ENCODE measurements at places on chromosomes 6 and 20. TPM values are rescaled to one million over a fixed set of nuclear protein-coding genes. Genes with fewer than 3 reads are reported as not detected.

GRCh38 chr6:107646176-107646575 is 156.3 kb downstream of the SOBP start:
- no peak for DNase-seq

- no peak for DNase-seq
Measured at GRCh38 chr6:129491436-129491835, 218.5 kb downstream of the ARHGAP18 start.

- no peak for DNase-seq
Measured at GRCh38 chr6:32819729-32820128, 2.9 kb upstream of the HLA-DOB start.

- DNase-seq, result no peak
Measured at GRCh38 chr20:49966861-49967260, 15.9 kb upstream of the SNAI1 start.

DNA sequence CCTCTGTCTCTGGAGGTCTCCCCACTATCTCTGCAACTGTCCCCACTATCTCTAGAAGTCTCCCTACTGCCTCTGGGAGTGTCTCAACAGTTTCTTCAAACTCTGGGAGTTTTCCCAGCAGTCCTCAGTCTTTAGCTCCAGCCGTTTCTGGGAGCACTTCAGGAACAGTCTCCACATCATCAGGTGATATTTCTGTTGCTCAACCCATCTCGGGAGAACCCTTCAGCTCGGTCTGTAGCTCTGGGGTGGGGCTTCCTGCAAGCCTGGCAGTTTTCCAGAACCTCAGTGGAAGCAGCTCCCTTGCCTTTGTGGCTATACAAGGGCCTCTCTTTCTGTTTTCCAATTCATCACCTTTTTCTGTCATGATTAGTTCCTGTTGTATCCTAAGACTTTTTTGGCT is 3.0 kb upstream of the SFTA2 start:
- DNase-seq, result no peak

- DNase-seq, result no peak
Measured at GRCh38 chr20:8118039-8118438, 14.0 kb upstream of the PLCB1 start.

- DNase-seq, result no peak
Measured at GRCh38 chr20:2022163-2022562, 28.3 kb upstream of the PDYN start.

CD24 gene
- total RNA-seq, result 49.3 TPM

UBE2C gene
- 3.3 TPM for total RNA-seq

PPP1R3G gene
- total RNA-seq, result 0.15 TPM

FAM209B gene
- total RNA-seq, result 1.5 TPM

Data from activated B cell treated with CpG ODN at 0.5 μM for 24 hours (primary cell).